ENCODE measurements at places on chromosomes 2 and 18. TPM values are rescaled to one million over a fixed set of nuclear protein-coding genes. Genes with fewer than 3 reads are reported as not detected.

DNA sequence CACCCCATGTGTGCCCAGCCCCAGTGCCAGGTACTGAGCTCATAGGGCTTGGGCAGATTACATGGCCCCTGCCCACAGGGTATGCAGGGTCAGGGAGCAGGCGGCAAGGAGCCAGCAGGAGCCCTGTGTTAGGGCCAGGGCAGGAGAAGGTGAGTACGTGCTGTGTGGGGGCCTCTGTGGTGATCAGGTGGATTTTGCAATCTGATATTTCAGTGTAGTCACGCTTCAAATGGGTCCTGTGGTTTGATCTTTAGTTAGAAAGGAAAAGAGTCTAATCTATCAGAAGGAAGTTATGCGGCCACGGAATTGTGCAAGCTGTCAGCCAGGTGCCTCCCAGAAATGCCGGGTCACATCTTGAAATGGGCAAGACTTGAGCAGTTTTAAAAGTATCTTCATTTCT lies 13.9 kb downstream of the UBE2F start:
- DNase-seq: no peak

GRCh38 chr2:152022090-152022489 lies 76.8 kb downstream of the CACNB4 start:
- DNase-seq: no peak

FASTKD2 gene
- 10.9 TPM for polyA plus RNA-seq

PSD4 gene
- polyA plus RNA-seq: 0.99 TPM

SCTR gene
- polyA plus RNA-seq: not detected

DNA sequence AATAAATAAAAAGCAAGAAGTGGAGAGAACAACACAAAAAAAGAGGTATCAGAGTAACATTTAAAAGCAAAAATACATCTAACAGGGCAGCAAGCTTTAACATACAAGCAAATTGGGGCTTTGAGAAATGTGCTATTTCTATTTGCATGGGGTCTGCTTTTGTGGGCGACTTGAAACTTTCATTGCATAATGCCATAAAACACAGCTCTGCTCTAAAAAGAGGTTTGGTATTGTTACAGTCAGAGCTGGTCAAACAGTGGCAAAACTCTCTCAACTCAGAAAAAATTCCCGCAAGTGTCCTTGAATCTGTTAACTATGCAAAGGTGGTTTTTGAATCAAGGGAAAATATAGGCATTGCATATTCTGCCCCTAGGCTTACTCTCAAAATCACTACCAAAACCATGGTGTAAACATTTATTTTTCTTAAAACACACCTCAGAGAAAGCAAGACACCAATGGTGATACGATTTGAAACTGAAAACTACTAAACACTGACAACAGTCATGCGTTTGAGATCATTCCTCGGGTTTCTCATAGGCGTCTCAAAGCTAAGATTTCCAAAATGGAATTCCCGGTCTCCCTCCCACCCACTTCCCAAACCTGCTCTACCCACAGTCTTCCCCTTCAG lies 45.5 kb downstream of the RNF152 start:
- no peak for DNase-seq

- no peak for DNase-seq
Measured at GRCh38 chr2:23135481-23136100, 249.4 kb upstream of the KLHL29 start.

SLC11A1 gene
- polyA plus RNA-seq: 4.5 TPM

All from heart left ventricle (tissue), 16 donors.